ENCODE measurements at places on chromosomes 12 and 14. TPM values are rescaled to one million over a fixed set of nuclear protein-coding genes. Genes with fewer than 3 reads are reported as not detected.

Gene PLEKHD1
- total RNA-seq: 0.49 TPM

Gene GNB3
- total RNA-seq: 0.74 TPM

Gene P2RX2
- not detected for total RNA-seq

Gene SLC17A8
- 2.0 TPM for total RNA-seq

Gene KRT73
- not detected for total RNA-seq

Gene FITM1
- not detected for total RNA-seq

Gene BDKRB2
- 0.25 TPM for total RNA-seq

Gene BHLHE41
- 0.74 TPM for total RNA-seq

Gene SLC25A47
- total RNA-seq: not detected
